NCI-H1436 (cell line): ENCODE measurements at places on chromosomes 16 and 17.

- no peak for DNase-seq
Observed at GRCh38 chr16:70699696-70700095, 13.8 kb upstream of the MTSS2 start.

DNA sequence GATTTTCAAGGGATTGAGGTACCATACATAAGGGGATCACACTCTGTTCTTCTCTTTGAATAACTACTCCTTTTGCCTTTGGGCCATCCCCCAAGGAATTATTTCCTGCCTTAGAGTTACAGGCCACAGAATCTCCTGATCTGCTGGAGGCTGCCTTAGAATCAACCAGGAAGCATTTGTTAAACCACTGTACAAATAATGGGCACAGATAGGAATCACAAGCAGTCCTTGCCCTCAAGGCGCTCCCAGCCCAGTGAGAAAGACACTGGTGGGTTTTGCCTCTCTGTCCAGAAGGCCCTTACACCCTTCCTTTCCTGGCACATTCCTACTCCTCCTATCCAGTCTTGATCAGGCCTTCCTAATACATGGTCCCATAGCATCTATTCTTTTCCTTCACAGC, 45.9 kb downstream of the MRTFB start:
- no peak for DNase-seq

GRCh38 chr17:19335951-19336631, 26.4 kb downstream of the B9D1 start:
- DNase-seq = no peak

GRCh38 chr17:72354071-72354470, 233.3 kb downstream of the SOX9 start:
- DNase-seq = no peak

- DNase-seq = no peak
Observed at GRCh38 chr17:81840826-81841778, 6.3 kb upstream of the PPP1R27 start.

GRCh38 chr16:2013527-2013926, 3.9 kb upstream of the ZNF598 start:
- DNase-seq = no peak

GRCh38 chr17:51372345-51373004, 112.1 kb downstream of the UTP18 start:
- DNase-seq = no peak

- no peak for DNase-seq
Observed at GRCh38 chr16:88936556-88937205, 40.3 kb downstream of the CBFA2T3 start.

- no peak for DNase-seq
Observed at GRCh38 chr16:11025120-11025531, 80.8 kb downstream of the CLEC16A start.

DNA sequence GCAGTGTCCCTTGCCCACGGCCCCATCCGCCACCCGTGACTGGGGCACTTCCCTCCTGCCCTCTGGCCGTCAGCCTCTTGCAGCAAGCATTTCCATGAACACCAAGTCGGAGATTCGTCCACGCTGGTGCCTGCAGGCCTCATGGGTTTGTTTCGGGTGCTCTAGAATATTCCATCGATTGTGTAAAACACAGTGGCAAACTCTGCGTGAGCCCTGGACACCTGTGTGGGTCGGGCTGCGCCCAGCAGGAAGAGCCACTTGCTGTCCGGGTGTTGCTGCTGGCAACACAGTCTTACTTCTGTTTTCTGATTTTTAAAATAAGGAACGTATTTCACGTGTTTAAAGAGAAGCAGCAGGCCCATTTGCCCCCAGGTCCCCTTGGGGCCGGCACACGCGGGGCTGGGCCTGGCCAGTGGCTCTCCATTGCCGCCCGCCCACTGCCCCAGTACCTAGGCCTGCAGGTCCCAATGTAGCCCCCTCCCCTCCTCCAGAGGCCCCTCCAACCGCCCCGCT, 10.0 kb downstream of the CYBC1 start:
- DNase-seq = no peak

DNA sequence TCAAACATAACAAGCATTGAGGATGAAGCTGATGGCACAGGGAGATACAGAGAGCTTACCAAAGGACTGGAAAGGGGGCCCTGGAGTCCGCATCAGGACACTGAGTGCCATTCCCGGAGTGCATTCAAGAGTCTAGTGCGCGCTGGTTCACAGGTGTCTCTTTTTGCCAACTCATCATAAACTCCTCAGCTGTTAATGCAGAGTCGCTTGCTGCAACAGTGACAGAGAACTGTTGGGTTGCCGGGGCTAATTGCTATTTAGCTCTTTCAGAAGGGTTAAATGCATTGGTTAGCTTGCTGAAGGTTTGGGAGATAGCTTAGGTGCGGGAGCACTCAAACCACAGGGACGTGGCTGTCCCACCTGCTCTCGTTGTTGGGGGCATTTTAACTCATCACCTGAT, 1091.6 kb upstream of the EEF2KMT start:
- DNase-seq = no peak

GRCh38 chr16:165539-166374, at the start of gene HBM:
Gene HBM (plus strand): TSS chr16:165978. CDS start chr16:165998, 20 bp downstream.
- no peak for DNase-seq

GRCh38 chr17:2704031-2704889, 7.3 kb downstream of the CLUH start:
- no peak for DNase-seq

DNA sequence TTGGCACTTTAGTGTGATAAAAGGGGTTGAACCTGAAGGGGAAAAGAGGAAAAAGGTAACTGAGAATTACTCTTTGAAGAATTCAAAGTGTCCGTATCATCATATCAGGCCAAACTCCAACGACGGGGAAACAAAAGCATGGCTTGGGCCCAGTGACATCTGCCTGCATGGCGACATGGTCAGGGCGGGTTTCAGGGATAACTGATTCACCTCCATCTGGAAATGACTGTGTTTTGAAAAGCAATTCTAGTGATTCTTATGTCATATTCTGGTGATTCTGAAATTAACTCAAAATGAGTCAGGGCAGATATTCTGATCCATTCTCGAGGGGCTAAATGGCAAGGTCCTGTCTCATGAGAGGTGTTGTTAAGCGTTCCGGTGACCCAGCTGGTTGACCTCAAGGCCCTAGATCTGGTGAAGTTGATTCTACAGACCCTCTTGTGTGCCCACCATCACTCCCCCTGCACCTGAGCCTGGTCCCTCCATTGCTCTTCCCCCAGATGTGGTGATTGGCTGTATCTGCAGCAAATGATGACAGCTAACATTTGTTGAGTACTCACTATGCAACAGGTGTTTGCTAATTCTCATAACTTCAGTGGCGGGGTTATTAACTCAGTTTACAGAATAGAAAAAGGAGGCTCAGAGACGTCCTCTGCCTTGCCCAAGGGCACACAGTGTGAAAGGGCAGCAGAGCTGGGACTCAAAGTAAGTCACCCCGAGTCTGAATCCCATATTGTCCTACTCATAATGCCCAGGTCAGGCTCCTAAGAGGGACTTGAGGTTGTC, 251.8 kb downstream of the MAF start:
- no peak for DNase-seq

- DNase-seq = no peak
Observed at GRCh38 chr16:14310519-14310991, 239.4 kb downstream of the MRTFB start.

DNA sequence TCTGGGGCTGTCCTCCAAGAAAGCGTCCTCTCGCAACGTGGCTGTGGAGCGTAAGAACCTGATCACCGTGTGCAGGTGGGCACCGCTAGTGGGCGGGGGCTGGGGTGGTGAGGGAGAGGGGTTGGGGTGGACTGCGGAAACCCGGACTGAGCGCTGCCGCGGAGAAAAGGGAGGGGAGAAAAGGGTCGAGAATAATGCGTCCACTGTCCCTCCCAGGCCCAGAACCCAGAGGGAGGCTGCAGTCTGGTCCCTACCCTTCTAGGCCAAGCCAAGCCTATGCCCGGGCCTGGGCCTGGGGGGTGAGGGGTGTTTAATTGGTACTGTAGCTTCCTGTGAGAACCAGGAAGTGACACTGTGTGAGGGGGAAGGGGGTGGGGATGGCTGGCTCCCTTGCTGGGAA, 464 bp downstream of the RUNDC3A start:
- peak; percentile 43 for DNase-seq
